ENCODE measurements at places on chromosomes 13 and 19.

- no peak for DNase-seq
Measured at GRCh38 chr13:93398167-93399035, 171.8 kb downstream of the GPC6 start.

GRCh38 chr13:82747958-82748357, 1134.3 kb downstream of the SLITRK1 start:
- DNase-seq = no peak

DNA sequence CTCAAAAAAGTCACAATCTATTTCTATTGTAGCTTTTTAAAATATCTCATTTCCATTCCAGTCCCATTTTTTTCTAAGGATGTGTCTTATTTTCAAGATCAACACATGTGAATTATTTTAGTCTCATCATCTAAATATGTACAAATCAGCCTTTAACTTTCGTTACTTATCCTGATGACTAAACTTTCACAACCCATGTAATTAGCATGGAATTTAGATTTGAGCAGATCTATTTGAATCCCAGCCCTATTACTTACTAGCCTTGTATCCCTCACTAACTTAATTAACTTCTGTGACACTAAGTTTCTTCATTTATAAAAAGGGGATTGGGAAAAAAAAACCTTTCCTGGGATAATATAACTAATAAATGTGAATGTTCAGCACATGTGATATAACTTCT, 81.1 kb downstream of the UFM1 start:
- no peak for DNase-seq

GRCh38 chr19:39032063-39032918, at the start of gene FBXO27:
TSS of gene FBXO27 (minus strand) at chr19:39032549. CDS start at chr19:39032227, 322 bp downstream.
- DNase-seq = no peak

DNA sequence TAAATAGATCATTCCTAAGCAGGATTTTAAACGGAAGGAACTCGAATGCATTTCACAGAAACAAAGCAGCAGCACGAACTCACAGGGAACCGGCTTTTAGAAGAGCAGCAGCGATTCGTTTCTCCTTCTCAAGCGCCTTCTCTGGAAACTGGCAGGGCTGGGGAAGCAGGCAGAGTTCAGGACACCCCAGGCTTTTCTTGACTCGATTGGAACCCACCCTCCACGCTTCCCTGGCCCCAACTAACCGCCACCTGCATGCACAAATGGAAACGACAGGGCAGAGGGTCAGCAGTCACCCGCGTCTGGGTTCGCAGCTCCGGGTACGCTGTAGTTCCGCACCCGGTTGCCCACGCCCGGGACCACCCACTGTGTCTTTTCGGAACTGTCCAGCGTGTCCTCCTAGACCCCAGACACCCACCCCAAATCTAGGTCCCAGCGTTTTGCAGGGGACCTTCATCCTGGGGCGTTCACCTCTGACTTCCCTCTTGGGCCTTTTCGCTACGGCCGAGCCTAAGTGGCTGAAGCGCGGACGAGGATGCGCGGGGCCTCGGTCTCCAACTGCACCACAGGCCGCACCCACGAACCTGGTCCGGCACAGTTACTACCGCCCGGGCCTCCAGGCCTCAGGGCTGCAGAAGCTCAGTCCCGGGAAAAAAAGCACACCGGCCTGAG, 500 bp downstream of the ZFP30 start:
- DNase-seq = no peak

- no peak for DNase-seq
Measured at GRCh38 chr19:48102870-48103751, 7.5 kb downstream of the PLA2G4C start.

- no peak for DNase-seq
Measured at GRCh38 chr13:114122591-114123211, 9.7 kb downstream of the RASA3 start.

GRCh38 chr13:111211789-111212516, 96.8 kb downstream of the ARHGEF7 start:
- DNase-seq = no peak

DNA sequence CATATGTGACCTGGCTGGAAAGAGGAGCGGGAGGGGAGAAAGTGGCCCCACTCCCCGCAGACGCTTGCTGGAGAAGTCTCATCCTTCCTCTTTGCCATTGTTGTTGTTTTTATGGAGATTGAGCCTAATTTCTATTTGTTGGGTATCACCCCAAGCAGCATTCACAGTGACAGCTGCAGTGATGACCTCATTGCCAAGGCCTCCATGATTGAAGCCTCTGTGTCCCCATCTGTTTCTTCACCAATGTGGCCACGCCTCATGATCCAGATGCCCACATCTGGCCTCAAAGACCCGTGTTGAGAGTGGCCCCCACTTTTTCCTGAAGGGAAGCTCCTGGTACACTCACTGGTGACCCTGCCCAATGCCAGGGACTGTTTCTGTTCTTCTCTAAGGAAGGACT, 154.2 kb downstream of the SLC7A1 start:
- no peak for DNase-seq

Measured in NCI-H2081 treated with DMSO at 0.1 percent for 48 hours (cell line).